AG08395 (cell line): ENCODE measurements at places on chromosomes 13 and 19.

- no peak for DNase-seq
Observed at GRCh38 chr13:107770541-107770940, 444.8 kb downstream of the LIG4 start.

DNA sequence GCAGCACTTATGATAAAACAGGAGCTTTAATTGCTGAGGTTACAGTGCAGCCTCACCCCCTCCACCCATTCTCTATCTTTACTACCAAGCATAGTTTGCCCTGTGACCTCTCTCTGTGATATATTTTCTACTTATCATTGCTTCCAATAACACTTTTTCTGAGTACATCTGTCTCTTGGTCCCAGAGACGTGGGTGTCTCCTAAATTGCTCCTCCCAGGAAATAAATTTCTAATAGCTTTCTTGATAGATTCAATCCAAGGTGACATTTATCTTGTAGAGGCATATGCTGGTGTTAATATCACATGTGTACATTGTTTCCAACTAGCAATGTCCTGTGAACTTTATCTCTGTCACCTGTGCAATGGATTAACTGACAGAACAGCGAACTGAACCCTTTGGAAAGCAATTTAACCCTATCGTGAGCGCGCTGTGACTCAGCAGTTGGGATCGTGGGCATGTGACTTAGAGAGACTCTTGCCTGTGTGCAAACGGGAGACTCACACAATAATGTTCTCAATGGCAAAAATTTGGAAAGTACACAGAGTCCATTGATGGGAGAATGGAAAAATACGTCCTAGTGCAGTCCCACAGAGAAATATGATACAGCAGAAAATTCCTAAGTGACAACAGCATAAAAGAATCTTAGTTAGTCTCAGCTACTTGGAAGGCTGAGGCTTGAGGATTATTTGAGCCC is 7.0 kb upstream of the MAP2K2 start:
- DNase-seq: peak; percentile 69

DNA sequence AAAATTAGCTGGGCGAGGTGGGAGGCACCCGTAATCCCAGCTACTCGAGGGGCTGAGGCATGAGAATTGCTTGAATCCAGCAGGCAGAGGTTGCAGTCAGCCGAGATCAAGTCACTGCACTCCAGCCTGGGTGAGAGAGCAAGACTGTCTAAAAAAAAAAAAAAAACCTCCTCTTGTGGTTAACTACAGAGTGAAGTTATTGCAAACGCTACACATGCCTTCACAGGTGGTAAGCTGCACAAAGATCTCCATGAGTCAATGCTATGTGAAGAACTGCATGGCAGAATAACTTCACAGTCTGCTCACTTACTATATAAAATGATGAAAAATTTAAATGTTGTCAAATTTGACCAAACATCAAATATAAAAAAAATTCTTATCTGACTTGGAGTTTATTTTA is 436.8 kb downstream of the FGF14 start:
- DNase-seq: no peak

DNA sequence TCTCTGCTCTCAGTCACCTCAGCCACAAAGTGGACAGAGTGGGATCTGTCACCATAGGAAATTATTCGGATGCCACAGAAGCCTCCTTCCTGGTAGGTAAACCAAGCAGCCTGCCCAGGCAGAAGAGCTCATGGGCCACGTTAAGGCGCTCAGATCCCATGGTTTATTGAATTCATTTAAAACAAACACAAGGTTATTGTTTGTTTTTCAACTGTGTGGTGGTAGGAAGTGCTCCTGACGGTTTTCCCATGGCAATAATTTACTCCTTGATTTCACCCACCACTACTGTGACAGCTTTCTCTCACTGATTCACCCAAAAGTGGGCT is 14.4 kb downstream of the BCAM start:
- DNase-seq: no peak

DNA sequence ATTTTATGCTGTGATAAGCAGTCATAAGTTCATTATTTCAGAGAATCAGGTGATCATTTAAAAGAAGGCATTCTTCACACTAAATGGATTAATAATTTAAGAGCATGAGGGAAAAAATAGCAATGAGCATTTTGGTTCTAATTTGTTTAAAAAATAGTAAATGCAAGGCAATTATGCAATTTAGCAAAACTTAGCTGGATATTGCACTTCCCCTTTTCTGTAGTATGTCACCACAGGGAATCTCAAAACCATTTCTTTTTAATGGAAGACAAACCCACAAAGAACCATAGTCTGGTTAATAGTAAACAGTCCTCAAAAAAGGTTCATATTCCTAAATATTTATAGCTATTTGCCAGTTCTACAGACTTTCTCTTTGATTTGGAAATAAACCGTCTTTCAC is 30.2 kb downstream of the COG6 start:
- no peak for DNase-seq

GRCh38 chr19:50290775-50291174 is 38.4 kb downstream of the KCNC3 start:
- no peak for DNase-seq

- peak; percentile 10 for DNase-seq
Observed at GRCh38 chr13:40221460-40222201, 444.8 kb downstream of the FOXO1 start.

GRCh38 chr13:30334663-30335386 is 27.5 kb upstream of the KATNAL1 start:
- no peak for DNase-seq

DNA sequence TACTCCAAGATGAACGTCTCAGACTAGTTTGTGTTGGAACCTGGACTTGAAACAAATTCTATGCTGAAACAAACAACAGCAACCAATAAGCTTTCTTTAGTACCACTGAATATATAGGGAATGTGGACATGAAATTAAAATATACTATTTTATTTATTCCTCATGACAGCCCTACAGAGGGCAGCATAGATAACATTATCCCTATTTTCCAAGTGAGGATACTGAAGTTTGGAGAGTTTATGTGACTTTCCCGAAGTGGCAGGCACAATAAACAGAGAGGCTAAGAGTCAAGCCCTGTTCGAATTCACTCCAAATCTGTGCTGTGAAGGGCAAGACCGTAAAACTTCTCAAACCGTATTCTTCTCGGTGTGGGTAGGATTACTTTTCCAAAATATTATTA is 509.9 kb upstream of the GPC6 start:
- peak; percentile 30 for DNase-seq

DNA sequence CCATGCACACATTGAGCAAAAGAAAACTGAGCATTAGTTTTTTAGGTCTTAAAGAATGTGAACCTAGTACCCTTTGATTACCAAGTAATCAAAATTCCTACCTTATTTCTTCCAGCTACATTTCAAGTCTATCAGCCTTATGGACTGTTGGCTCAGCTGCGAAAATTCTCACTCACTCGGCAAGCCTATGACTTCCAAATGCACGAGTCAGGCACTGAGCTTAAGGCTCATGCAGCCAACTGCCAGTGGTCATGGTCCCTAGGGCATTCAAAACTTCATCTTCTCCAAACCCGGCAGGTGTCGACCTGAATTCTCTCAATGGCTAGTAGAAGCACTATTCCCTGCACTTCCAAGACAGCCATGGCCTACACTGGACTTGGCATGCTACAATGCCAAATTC is 41.2 kb downstream of the RUBCNL start:
- peak; percentile 35 for DNase-seq

DNA sequence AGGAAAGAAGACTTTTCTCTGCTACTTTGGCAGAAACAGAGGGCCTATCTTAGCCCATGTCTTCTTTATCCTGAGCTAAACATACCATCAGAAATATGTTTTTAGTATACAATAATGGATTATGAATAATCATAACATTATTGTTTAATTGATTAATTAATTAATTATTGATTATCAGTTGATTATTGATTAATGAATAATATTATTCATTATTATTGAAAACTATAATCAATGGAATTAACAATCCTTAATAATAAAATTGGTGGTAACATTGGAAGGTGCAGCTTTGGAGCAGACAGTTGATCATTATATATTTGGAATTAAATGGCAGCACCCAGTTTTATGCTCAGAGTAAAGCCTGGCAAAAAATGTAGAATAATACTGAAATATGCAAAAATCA is 655.9 kb upstream of the ARGLU1 start:
- no peak for DNase-seq

DNA sequence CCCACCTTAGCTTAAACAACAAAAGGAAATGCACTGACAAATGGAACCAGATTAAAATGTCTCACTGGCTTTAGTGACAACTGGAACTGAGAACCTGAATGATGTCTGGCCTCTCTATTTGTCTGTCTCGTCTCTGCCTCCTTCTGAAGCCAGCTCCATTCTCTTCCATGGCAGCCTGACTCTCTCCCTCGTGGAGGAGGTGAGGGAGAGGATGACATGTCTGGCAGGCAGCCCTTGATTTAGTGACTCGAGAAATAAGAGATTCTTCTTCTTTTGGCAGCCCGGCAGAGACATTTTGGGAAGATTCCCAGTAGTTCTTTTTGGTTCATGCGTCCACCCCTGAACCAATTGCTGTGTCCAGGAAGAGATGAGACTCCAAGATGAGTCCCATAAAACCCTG is 131.7 kb downstream of the KLF5 start:
- no peak for DNase-seq

- DNase-seq: no peak
Observed at GRCh38 chr13:74132152-74132775, 1.9 kb downstream of the KLF12 start.

- DNase-seq: no peak
Observed at GRCh38 chr19:18227781-18228271, 1.6 kb upstream of the PDE4C start.

DNA sequence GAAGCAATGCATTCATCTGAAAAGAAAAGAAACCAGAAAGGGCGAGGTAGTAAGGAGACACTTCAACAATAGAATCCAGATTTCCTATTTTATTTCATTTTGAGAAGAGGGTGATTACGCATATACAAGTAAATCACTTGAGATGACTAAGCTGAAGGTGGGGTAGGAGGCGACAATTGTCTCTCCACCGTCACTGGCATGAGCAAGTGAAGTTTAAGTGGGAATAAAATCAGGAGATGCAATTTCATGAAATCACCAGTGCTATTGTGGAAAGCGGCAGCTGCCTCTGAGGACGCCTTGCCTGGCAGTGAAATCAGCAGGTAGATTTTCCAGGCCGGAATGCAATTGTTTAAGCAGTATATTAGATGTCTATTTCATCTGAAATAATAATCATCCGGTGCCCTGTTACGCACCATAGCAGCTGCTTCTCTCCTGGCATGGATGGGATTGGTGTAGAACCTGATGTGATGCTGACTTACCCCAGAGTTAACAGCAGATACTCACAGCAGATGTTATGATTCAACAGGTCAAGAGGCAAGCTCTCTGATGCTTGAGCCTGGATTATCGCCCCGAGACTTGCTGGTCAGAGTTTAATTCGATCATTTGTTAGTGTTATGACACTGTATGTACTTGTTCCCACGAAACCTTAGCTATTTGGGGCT is 64.3 kb downstream of the RASL11A start:
- no peak for DNase-seq

DNA sequence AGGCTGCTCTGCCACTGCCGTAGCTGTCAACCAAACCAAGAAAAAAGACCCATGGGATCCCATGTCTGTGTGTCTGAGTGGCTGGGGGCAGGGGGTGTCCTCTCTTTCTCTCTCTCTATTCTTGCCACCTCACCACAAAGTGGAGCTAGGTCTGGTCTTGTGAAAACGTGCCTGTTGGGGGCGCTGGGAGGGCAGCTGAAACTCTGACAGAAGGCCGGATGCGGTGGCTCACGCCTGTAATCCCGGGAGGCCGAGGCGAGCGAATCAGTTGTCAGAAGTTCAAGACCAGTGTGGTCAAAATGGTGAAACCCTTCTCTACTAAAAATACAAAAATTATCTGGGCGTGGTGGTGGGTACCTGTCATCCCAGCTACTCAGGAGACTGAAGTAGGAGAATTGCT is 29.2 kb downstream of the ZNF146 start:
- no peak for DNase-seq

GRCh38 chr19:49930483-49931011 is 1.2 kb upstream of the NUP62 start:
- DNase-seq: no peak

GRCh38 chr13:40550130-40550529 is 116.3 kb downstream of the FOXO1 start:
- DNase-seq: no peak

DNA sequence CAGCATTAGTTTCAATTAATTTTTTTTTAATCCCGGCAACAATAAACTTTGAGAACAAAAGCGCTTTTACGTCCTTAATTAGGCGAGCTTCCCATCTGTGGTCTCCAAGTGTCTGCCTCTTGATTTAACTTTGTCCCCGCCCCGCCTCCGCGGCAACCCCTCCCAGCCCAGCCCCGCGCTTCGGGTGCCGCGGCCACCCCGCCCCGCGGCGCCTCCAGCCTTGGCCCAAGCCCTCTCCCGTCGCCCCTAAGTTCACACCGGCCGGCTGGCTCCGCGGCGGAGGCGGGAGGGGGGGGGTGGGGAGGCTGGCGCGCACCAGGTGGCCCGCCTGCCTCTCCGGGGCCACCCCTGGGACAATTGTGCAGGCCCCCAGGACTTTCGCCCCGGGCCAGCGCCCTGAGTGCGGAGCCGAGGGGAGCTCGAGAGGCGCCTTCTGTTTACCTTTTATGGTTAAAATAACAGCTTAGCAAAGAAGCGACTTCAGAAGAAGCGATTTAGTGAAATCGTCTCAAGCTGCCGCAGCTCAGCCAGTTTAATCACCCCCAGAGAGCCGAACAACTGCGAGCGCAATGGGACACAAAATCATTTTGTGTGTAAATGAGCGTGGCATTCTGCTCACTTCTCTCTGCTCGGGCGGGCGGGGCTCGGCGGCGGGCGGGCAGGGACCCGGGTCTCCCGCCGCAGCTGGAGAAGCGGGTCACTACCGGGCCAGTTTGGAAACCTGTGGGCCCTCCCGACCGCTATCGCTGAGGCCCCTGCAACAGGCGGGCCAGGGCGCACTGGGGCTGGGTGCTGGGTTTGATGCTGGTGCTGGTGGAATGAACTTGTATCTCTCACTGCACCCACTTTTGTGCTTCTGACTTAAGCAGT is 1.4 kb downstream of the KCTD15 start:
- no peak for DNase-seq

DNA sequence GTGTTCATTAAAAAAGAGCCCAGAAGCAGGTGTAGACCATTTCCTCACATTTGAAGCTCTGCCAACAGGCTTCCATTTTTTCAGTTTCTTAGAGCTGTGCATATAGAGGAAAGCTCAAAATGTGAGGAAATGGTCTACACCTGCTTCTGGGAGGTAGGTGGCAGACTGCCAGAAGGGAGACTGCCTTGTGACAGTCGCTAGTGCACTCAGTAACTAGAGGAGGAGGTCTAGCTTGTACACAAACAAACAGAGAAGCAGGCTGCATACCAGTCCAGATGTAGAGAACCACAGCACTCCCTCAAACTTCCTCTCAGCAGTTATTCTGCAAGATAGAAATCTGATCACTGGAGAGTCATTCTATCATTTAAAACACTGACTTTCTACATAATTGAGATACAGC is 800.2 kb downstream of the EFNB2 start:
- DNase-seq: no peak

GRCh38 chr13:39036212-39036611 is 1.7 kb downstream of the PROSER1 start:
- no peak for DNase-seq

DNA sequence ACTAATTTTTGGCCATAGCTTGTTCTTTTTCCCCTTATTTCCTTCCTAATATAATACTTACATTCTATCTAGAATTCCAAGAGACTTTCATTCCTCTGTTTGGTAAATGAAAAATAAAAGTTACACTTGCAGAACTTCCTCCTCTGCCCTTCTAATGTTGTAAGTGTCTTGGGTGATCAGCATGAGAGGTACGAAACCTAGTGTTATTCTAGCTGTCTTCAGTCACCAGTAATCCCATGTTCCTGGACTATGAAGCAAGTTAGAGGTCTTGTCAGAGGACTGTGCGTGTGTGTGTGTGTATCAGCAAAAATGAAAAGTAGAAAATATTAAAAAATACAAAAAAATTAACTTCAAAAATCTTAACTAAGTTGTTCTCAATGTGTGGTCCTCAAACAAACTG is 307.0 kb downstream of the SPRY2 start:
- DNase-seq: no peak
